CD4-positive, alpha-beta T cell treated with Interleukin-15 for 1 hour (primary cell): ENCODE measurements at places on chromosomes 7 and 10.

GRCh38 chr7:158094671-158095226 is 492.9 kb downstream of the PTPRN2 start:
- DNase-seq, result no peak

GRCh38 chr10:121698336-121698735 is 100.1 kb upstream of the FGFR2 start:
- no peak for DNase-seq

GRCh38 chr10:89888321-89889070 is 187.1 kb downstream of the KIF20B start:
- peak; percentile 35 for DNase-seq

GRCh38 chr7:81244224-81244623 is 325.4 kb upstream of the SEMA3C start:
- no peak for DNase-seq

- no peak for DNase-seq
Observed at GRCh38 chr10:132178672-132179545, 7.8 kb upstream of the DPYSL4 start.

- no peak for DNase-seq
Observed at GRCh38 chr7:158130023-158130409, 457.6 kb downstream of the PTPRN2 start.

- no peak for DNase-seq
Observed at GRCh38 chr10:123537188-123537961, 128.8 kb upstream of the GPR26 start.

DNA sequence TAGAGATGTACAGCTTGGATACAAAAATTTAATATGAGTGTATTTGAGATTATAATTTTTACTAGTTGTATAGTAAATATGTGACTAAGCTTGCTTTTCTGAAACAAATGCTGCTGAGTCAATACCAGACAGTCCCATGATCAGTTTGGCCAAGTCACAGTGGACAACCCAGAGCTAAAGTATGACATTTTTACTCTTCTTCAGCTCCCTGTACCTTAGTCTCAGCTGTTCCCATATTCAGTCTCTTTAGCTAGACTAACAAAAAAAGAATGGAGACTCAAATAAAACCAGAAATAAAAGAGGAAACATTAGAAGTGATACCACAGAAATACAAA is 189.3 kb downstream of the CTNNA3 start:
- DNase-seq, result no peak

DNA sequence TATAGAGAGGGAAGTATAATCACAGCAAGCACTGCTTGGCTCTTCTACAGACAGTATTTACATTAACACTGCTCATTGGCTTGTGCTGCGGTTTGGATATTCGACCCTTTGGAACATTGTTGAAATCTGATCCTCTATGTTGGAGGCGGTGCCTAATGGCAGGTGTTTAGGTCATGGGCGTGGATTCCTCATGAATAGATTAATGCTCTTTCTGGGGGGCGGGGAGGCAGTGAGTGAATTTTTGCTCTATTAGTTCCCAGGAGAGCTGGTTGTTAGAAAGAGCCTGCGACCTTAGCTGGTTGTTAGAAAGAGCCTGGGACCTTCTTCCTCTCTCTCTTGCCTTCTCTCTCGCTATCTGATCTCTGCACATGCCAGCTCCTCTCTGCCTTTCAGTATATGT is 77.3 kb upstream of the SVIL start:
- no peak for DNase-seq

DNA sequence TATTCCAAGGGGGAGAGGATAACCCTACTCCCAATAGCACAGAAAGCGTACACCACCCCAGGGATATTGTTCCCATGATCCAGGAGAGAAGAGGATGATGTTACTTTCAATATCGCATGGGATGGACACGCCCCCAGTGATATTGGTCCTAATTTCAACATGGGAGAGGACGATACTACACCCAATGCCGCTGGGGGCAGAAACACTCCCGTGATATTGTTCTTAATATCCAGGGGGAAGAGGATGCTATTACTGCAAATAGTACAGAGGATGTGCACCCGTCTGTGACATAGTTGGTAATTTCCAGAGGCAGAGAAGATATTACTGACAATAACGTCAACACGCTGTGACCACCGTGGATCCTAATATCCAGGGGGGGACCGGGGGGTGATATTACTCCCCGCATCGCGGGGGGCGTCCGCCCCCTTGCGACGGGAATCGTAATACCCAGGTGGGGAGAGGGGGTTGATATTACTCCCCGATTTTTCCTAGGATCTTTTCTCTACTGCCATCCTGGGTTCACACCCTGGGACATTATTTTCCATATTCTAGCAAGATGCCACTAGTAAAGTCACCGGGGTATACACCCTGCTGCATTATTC is 16.6 kb downstream of the MEIG1 start:
- DNase-seq, result no peak

GRCh38 chr7:73526896-73527821 is 5.1 kb upstream of the BAZ1B start:
- DNase-seq, result no peak

DNA sequence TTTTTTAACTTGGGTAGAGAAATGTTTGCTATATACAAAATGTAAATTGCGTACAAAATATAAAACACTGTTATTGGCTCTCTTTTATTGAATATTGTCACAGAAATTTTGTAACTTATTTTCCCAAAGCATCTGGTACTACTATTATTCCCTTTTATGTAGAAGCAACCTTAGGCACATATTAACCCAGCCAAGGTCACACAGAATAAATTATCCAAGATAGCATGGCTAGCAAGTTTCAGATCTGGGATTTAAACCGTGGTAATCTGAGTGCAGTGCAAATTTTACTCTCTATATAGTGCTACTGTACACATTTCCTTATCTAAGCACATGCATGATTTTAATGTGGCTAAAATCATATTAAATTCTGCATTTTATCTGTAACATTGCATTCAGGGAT is 1190.5 kb upstream of the LRRTM3 start:
- no peak for DNase-seq
